ENCODE measurements at places on chromosomes 3 and 15.

DNA sequence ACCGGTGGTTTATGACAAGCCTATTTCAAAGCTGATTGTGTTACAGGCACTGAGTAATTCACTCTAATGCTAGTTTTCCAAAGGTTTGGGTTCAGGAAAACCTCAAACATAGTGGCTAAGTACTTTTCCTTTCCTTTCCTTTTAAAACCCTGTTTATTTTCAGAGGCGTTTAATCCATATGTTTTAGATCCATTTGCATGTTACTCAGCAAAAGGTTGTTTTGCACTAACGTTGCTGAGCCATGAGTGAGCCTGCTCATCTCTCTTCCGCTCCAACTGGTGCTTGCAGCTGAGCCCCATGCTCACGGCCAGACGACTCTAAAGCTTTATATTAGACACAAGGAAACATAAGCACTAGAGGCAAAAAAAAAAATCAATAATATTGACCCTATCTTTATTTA is 9.4 kb downstream of the CEMIP start:
- no peak for DNase-seq

GRCh38 chr3:4419386-4419785 is 47.7 kb downstream of the SUMF1 start:
- no peak for DNase-seq

- no peak for DNase-seq
These were observed 22.9 kb upstream of the HHATL start for GRCh38 chr3:42725454-42725853.

- DNase-seq = no peak
These were observed 152.8 kb upstream of the BHLHE40 start for GRCh38 chr3:4826237-4827100.

- no peak for DNase-seq
These were observed 548.3 kb downstream of the NLGN1 start for GRCh38 chr3:173945806-173946205.

GRCh38 chr3:101850246-101851051 is 1.1 kb downstream of the NFKBIZ start:
- peak; percentile 52 for DNase-seq

- DNase-seq = peak; percentile 67
These were observed 85.3 kb downstream of the ASB7 start for GRCh38 chr15:100687582-100688141.

DNA sequence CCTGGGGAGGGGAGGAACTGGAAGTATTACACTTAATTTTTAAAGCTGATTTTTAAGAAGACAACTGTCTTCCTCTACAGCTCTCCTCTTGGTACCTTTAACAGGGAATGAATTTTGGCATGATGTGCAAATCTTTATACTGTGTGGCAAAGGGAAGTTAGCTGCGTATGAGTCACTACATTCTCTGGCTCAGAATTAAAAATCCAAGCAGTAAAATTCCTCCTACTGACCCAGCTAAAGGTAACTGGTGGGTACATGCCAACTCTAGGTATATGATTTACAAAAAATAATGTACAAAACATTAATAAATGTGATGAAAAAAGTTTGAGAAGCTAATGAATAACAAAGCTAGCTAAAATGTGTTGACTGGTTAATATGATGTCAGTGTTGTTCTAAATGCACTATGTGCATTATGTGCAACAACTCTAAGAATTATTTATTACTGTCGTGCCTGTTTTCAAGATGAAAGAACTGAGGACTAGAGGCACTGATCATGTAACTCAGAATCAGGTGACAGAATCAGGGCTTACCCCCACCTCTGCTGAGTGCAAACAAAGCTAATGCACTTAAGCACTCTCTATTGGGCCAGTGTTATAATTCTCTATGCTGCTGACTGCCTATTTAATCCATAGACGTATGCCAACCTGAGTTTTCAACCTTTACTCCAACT is 194.7 kb upstream of the CADPS start:
- DNase-seq = no peak

DNA sequence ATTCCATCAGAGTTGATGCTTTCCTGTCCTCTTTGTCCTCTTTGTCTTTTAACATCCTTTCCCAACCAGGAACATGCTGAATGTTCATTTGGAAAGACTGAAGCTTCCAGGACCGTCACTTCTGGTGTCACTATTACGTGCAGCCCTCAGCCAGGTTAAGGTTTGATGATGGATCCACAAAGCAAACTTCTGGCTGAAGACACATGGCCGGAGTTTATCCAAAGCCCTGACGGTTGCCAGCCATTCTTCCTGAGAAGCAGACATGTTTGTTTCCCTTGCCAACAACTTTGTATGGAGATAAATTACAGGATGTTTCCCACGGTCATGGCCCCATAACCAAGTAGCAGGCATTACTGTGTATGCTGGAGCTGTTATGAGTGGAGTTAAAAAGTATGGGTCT is 236.9 kb downstream of the THSD4 start:
- no peak for DNase-seq

DNA sequence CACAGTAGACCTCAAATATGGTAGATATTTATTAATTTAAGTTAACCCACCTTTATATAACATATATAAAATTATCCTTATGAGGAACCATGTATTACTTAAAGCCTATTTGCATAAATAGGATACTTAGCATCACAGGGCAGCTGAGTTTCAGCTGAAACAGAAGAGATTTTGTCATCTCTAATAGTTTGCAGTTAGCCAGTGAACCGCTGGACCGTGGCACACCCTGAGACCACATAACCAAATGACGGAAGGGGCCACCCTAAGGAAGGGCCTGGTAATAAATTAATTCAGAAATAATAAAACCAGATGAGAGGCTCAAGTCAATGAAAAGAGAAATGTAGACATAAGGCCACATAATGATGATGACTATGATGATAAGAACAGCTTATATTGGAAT is 107.7 kb downstream of the MYO5A start:
- DNase-seq = no peak

DNA sequence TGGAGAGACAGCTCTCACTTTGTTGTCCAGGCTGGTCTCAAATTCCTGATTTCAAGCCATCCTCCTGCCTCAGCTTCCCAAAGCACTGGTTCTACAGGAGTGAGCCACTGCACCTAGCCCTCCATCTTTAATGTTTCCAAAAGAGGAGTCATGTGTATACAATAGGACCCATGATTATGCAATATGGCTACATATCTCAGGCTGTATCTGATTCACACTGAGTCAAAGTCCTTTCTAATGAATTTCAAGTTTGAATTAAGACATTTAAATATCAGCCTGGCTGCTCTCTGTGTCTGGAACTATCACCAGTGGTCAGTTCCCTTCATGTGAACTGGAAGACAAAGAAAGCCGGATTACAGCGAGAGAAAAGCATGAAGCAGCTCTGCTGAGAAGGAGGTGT is 90.5 kb downstream of the MINAR1 start:
- no peak for DNase-seq

DNA sequence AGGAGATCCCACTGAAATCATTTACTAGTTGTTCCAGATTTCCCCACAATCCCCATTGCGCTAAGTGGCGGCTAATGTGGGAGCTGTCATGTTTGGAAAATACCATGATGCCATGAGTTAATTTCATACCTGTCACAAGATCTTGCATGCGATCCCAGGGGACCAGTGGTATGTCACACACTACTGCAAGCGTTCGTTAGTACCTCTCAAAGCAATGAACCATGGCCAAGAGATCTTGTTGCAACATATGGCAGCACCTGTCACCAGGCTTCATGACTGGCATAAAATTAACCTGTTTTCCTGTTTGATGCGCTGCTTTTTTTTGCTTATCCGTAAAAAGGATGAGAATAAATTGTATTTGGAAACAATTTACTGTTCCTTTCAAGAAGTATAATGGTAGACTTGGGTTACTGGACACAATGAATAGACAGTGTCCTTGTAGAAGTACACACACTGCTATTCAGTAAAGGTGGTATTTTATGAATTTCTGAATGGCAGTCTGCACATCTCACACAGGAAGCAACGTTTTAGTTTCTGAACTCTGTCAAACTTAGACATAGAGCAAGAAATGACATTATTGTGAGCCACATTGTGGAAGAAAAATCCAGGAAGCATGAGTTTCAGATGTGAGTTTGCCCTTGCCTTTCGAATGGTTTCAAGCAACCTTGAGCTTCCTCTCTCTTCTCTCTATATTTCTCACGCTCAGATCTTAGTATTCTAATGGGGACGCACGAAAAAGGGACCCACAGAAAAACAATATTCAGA is 81.9 kb downstream of the CHL1 start:
- no peak for DNase-seq

DNA sequence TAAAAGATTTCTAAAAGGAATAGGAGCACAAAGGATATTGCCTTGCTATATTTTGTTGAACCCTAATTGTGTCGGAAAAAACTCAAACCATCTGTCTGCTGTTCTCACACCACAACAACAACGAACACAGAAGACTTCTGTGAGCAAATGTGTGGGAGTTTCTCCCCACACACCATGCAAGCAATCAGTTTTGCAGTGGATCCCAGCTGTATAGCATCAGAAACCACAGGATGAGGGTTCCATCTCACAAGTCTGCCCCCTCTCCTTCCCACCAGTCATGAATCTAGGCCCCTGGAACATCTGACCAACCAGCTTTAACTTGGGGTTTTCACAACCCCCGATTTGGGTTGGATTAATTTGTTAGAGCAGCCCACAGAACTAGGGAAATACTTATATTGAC is 91.3 kb upstream of the SLC4A7 start:
- no peak for DNase-seq

- DNase-seq = peak; percentile 42
These were observed at the start of gene RPUSD2 for GRCh38 chr15:40569129-40569953. Gene RPUSD2 (plus strand): TSS chr15:40569299. CDS start chr15:40569338, 39 bp downstream.

DNA sequence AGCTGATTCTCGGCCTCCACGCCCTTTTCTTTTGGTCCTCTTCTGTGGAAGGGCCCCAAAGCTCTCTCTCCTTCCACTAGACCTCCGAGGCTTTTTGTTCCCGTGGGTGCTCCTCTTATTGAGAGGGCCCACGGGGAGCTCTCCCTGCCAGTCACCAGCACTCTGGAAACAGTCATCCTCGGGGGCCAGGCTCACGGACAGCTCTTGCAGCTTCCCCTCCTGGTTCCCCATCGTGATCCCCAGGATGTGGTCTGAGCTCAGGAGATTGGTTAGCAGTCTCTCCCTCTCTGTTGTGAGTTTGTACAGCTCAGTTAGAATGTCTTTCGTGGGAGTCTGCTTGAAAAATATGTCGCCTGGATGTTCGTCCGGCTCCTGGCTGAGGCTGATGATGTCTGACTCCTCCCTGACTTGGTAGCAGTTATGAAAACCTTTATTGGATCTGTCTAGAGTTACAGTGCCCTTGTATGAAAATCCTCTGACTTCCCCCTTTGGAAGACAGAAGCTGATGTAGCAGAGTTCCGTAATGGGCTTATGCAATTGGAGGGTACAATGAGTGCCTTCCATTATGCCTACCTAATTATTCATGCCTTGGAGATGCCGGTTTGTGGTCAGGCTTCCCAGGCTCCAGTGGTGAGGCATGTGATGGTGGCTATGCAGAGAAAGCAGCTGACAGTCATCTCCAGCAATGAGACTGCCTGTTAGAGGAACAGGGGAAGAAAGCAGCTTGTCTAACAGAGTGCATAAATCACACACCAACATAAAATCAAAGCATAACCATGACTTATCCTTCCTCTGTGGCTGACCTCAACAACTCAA is 40.0 kb downstream of the FMN1 start:
- DNase-seq = peak; percentile 71

- peak; percentile 24 for DNase-seq
These were observed 19.3 kb upstream of the STRIT1 start for GRCh38 chr3:155312781-155313180.

DNA sequence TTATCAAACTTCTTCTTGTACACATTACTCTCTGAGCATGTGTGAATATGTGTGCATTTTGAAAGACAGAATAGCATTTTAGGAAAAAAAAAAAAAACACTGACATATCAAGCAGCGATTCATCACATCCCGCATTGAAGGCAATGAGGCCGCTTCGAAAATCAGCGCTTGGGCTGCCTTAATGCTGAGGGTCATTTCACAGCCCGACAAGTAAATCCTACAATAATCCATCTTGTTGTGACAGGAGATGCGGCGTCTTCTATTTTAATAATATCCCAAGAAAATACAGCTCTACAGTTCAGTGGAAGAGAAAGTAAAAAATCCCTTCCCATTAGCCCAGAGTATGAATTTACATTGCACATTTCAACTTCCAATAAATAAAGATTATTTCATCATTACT is 389.2 kb upstream of the GRM7 start:
- no peak for DNase-seq

DNA sequence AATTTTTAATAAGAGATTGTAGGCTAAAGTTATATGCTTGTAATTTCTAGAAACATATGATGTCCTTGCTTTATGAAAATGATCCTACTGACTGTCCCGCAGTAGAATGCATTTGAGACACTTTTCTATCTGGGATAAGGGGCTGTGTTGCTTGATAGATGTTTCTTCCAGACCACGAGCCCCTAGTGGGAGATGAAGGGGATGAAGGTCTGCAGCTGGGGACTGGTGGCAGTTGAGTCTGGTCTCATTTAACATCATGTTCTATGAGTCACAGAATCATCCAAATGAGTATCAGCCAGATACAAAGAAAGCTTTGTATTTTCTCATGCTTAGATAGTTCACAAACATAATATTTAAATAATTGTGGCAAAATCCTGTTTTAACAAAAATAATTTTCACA is 84.3 kb upstream of the PRTG start:
- DNase-seq = no peak

- no peak for DNase-seq
These were observed 21.0 kb downstream of the PTH1R start for GRCh38 chr3:46898321-46899150.

GRCh38 chr15:27485265-27485664 is 514.3 kb downstream of the GABRG3 start:
- DNase-seq = no peak

DNA sequence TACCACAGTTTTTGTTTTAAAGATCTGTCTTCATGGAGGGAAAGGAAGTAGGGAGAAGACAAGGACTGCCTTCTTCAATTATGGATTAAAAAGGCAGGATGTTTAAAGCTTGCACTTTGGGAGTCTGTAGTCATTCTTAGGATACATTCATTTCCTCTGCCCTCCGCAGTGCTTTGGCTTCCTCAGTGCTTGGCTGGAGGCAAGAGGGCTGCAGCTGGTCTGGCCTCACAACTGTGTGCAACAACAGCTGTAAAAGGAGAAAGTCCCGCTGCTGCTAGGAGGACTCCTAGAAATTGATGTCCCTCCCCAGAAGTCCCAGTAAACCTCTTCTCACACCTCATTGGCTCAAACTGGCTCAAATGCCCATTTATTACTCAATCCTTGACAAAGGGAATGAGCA is 54.4 kb upstream of the PPP2R3A start:
- DNase-seq = no peak

DNA sequence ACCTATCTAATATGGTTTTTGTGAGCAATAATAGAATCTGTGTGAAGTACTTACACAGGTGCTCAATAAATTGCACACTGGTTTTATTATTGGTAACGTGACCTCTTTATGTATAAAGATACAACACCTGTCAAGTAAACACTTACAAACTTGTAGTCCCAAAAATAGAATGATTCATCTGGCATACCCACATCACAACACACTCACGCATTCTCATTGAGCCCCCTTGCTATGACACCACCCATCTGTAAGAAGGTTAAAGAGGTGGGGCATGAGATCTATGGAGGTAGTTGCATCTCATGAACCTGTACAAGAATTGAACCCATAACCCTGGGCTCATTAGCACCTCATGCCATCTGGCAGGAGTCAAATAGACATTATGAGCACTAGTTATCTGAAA is 134.9 kb upstream of the THBS1 start:
- DNase-seq = no peak

GRCh38 chr3:124928333-124929202 is 6.0 kb downstream of the MUC13 start:
- peak; percentile 40 for DNase-seq
